ENCODE measurements at places on chromosomes 6 and 20. TPM values are rescaled to one million over a fixed set of nuclear protein-coding genes. Genes with fewer than 3 reads are reported as not detected.

The DNAAF9 gene
- 25.4 TPM for total RNA-seq

The HLA-DMA gene
- 68.2 TPM for total RNA-seq

The GPRC6A gene
- not detected for total RNA-seq

The TINAG gene
- total RNA-seq, result 8.8 TPM

Data from mucosa of gallbladder (tissue), 1 donor.